ENCODE measurements at places on chromosomes 1 and 21. TPM values are rescaled to one million over a fixed set of nuclear protein-coding genes. Genes with fewer than 3 reads are reported as not detected.

The FUBP1 gene
- total RNA-seq: 99.1 TPM

DNA sequence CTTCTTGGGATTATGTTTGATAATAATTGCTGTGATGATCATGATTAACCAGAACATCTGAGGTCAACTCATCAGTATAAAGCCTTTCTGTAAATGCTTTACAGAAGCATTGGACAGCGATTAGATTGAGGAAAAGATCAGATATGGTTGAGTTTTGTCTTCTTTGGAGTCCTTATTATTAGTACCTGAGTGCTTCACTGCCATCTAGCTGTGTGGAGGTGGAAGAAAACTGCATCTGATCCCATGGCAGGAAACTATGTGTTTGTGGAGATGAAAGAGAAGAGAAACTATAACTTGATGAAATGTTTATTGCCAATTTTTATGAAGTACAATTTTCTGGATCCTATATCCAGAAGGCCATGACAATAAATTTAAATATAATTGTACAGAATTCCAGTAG is 11.4 kb downstream of the FLG2 start:
- DNase-seq: no peak

The CRYZ gene
- total RNA-seq: 39.1 TPM

The KIF21B gene
- not detected for total RNA-seq

GRCh38 chr1:195278644-195279043 is 1329.6 kb downstream of the KCNT2 start:
- DNase-seq: no peak

GRCh38 chr21:44740742-44741141 is 29.4 kb upstream of the TSPEAR start:
- no peak for DNase-seq

The ZYG11B gene
- total RNA-seq: 27.0 TPM

DNA sequence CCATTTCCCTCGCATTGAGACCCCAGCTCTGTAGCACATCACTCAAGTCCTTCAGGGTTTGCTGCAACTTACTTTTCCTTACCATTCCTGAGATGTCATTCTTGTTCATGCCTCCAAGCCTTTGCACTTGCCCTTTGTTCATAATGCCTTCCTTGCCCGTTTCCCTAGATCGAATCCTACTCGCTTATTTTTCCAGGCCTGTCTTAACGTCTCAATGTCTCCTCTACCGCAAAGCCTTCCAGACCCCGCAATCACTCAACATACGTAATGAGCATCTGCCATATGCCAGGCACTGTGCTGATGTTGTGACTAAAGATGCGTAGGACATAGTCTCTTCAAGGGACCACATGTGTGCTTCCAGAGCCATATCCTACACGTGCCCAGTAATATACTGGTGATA is 31.1 kb upstream of the CNIH3 start:
- no peak for DNase-seq

The SIK1 gene
- total RNA-seq: 3.9 TPM

- no peak for DNase-seq
These were observed 338.7 kb downstream of the VAV3 start for GRCh38 chr1:107626073-107626796.

Data from HFFc6 (cell line).